Endodermal cell (in vitro differentiated cells): ENCODE measurements at places on chromosomes 12 and 14. TPM values are rescaled to one million over a fixed set of nuclear protein-coding genes. Genes with fewer than 3 reads are reported as not detected.
A peak's percentile ranks its signal among the peaks of the same experiment; 100 is the strongest.

RNFT2 gene
- 27.0 to 51.2 TPM (median 47.7 TPM) in 3 replicates for total RNA-seq

GRCh38 chr14:95268350-95268749, 51.4 kb downstream of the CLMN start:
- DNase-seq = no peak

TBX3 gene
- 57.9 and 80.8 TPM in 2 replicates for total RNA-seq

DNA sequence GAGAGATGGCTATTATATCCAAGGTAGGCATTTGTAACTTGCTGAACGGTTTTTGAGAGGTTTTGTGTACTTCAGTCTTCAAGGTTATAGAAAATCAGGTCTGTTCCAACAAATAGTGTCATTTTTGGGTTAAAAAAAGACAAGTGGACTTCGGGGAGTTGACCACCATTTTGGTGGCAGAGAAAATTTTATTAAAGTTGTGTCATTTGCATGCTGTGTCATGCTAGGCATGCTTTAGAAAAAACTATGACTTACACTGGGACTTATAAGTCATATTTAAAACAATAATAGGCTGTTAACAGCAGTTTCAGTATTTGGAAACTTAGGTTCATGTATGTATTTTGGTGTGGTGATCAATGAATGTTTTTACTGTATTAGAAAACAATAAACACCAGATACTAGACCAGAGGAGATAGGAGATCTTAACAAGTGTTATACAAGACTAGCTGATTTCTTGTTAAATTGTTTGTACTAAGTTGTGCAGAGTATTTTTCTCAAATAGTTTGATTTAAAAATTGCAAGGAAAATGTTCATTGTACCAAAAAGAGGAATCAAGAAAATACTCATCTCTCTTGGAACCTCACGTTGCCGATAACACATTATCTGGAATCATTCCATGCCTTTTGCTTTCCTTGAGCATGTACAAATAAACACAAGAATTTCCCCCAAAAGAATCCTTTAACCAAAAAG, 1.4 kb downstream of the RAN start:
- DNase-seq = no peak

SPTB gene
- total RNA-seq = 0.77 TPM in 2 replicates

SNRPF gene
- 44.1 to 66.5 TPM (median 65.9 TPM) in 3 replicates for total RNA-seq

DNA sequence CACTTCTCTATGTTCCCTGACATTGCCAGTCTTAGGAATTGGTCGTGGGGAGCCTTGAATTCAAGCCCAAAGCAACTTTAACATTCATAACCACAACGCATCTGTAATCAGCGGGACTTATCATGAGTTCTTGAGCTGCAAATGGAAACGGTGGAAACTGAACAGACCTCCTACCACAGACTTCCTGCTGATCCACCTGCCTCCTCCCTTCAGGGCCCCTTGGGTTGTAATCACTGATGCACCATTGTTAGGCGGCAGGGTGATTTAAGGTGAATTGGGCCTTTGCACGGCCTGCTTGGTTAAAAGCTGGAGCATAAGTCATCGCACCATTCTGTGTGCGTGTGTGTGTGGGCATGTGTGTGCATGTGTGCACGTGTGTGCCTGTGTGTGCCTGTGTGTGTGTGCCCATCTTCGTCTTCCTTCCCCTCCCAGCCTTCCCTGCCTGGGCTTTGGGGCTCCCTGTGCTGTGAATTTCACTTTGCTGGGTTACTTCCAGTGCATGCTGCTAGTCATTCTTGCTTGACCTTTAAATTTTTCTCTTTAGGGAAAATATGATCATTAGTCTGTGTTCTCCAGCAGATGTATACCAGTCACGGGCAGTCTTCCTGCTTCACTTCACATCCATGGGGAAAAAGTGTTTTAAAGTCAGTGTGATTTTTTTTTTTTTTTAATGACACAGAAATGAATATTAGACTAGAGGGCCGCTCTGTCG, 29.1 kb downstream of the CHST11 start:
- DNase-seq = no peak

- DNase-seq = no peak
Observed at GRCh38 chr14:101192661-101193000, 289.1 kb upstream of the RTL1 start.

DNA sequence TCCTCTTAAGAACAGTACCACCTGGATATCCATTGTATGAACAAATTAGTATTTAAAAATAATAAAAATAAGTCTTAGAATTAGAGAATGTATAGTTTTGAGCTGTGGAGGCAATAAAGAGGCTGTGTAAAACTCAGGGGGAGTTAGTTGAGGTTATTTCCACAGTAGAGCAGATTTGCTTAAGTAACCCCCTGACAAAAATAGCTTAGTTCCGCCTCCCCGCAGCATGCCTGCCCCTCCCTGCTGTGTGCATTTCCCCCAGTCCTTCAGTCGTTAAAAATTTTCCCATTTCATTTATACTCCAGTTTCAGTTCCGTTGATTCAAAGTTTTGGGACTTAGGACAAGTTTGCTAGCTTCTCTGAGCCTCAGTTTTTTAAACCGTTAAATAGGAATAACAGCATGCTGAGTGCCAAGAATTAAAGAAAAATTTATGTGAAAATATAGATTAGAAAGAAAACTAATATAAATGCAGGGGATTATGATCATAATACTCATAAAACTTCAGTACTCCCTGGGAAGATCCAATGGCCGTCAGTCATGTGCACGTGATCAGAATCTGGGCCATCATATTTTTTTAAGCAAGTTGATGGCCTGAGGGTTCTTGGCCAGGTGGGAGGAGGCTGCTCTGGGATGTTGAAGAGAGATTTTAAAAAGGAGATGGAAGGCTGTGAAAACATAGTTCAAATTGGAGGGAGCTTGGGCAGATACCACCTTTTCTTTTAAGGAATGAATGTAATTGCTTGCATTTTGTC, 14.5 kb upstream of the SLC38A2 start:
- DNase-seq = peak; percentile 76

DNA sequence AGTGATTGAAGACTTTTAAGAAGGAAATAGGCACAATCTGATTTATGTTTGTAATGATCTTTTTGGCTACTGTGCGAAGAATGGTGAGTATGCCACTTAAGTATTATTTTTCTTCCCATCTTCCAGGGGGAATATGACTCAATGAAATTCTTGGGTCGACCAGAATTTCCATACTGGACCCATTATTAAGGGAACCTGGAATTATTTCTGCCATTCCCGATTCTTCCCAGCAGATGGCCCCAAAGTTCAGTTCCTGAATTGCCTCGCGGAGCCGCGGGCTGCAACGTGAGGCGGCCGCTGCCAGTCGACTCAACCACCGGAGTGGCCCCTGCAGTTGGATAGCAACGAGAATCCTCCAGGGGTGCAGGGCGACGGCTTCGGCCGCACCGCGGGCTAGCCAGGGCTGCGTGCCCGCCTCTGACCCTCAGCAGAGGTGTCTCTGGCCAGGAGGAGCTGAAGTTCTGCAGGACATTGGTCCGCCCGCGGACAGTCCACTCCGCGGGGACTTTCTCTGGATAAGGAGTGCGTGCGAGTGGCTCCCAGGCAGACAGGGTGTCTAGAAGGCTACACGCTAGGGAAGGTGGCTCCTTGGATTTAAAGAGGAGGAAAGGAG, 628 bp upstream of the TSHR start:
- peak; percentile 94 for DNase-seq

DNA sequence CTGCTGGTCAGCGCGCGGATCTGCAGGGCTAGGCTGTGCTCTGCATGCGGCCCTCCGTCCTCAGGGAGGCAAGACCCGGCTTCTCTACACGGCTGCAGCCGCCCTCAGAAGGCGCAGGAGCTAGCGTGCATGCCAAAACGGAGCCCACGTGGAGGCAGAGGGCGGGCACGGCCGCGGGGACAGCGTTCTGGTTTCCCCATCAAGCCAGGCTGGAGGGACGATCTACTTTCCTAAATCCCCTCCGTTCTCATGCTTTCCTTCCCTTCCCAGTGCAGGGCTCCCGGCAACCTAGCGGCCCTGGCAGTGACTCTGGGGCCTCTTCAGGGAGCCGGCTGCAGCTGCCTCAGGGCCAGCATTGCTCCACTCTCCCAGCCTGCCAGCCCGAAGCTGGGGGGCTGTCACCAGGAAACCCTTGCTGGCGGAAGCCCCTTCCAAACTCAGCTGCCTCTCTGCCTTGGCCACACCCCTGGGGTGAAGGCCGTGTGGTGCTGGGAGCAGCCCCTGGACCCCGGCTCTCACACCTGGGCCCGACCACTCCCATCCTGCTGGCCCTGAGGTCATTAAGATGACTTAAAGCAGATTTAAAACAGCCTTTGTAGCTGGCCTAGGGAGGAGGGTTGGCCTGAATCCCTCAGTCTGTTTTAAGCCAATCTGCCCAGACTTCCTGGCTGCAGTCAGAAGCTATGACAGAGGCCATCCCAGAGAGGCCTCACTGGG, 9.2 kb upstream of the GOLGA3 start:
- no peak for DNase-seq

DNA sequence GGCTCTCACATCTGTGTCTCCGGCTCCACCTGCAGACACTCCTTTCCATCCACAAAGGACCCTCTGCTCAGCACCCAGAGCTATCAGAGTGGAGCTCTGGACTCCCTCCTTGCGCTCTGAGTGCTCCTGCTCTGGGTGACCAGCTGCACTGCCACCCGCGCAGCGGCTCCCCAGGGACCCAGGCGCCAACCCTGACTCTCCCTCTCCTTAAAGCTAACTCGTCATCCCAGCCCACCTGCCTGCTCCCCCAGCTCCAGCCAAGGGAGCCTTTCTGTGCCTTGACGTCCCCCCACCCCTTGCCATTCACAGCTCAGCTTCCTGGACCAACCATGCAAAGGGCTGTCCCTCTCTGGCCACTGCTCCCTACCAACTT, 99.0 kb downstream of the SETD3 start:
- DNase-seq = peak; percentile 40

GRCh38 chr12:92634730-92635129, 68.1 kb upstream of the PLEKHG7 start:
- no peak for DNase-seq

DNA sequence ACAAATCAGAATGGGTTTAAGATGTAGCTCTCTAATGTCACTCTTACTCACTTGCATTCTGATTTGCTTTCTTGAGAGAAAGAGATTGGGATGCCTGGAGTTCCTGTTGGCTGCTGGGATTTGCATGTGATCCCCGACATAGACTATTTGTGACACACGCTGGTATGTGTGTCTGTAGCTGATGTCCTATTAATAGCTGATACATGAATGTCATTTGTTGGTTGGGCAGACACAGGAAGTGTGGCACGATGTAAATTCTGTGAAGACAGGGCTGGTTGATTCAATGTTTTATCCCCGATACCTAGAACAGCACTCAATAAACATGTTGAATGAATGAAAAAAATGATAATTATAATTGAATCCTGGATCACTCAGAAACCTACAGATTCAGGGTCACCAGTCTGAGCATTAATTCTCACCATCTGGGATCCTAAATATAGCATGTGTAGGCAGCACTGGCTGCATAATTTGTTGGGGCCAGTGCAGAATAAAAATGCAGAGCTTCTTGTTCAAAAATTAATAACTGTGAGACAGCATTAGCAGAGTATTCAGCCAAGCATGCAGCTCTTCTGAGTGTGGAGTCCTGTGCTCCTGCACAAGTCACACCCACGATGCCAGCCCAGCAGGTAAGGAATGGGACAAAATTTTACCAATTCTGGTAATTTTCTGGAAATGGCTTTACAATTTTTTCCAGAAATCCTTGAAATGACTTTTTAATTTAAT, 35.5 kb upstream of the SOCS2 start:
- peak; percentile 43 for DNase-seq

DNA sequence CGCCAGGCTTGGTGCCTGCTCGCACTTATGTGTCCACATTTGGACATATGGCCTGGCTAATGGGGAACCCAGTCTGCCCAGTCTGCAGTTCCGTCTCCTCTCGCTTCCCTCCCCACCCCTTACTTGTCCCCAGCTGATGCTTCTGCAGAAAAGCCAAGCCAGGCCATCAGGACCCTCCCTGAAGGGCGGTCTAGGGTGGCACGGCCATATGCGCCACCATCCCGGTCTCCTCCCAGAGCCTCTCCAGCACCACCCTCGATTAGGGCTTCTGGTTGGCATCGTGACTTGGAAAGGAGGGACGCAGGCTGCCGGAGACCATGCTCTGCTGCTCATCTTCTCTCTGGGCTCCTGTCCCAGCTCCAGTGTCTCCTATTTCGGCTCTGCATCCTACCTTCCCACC, 54.6 kb downstream of the CALM1 start:
- DNase-seq = no peak

DNA sequence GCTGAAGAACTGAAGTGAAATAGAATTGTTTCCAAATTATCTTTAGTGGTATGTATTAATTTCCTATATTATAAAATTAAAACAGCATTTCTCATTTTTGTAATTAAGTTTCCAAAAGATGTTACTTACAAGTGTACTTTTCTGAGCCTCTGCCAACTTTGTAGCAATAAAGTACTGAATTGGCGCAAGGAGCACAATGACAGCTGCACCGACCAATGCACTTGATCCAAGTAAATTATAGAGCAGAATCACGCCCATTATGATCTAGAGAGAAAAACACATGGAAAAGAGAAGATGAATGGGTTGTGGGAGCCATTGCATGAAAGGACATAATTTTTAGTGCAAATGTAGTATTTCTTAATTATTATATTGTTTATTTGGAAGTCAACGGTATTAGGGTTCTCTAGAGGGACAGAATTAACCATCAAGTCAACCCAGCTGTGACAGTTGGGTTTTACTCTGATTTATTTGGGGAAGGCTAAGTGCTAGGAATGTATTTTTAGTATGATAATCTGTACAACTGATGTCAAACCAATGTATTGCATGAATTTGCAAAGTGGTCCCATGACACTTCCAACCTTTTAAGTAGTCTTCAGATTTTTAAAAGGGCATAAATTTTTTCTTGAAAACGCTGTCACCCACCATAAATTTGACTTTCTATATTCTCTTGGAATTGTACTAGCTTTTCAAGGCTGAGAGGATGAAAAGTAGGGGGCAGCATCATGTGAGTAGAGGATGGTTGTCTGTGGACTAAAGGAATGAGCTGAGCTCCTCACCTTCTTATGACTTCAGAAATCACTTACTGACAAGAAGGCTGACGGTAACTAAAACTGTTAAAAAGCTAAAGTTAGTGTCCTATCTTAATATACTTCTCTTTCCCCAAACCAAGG, 33.0 kb downstream of the ABCC9 start:
- DNase-seq = no peak

- no peak for DNase-seq
Observed at GRCh38 chr14:68421116-68421515, 371.8 kb downstream of the ZFP36L1 start.

DNA sequence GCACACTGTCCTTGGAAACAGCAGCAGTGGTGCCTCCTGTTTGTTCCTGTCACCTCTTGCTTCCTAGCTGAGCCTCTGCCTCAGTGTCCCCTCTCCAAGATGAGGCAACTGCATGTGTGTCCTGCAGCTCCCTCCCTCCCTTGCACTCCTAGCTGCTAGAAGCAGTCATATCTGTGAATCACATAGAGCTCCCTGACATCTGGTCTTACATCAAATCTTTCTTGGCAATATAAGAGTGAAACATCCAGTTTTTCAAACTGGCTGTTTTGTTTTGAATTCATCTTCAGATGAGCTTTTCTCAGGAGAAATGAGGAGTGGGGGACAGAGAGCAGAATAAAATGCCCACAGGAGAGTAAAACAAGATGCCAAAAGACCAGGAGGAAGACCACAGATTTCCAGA, 103.7 kb downstream of the VCPKMT start:
- no peak for DNase-seq

POLE2 gene
- 12.6 to 33.6 TPM (median 29.6 TPM) in 3 replicates for total RNA-seq

GRCh38 chr14:105095236-105095805, 30.1 kb upstream of the GPR132 start:
- DNase-seq = no peak

IGF1 gene
- not detected in 2 replicates for total RNA-seq

- DNase-seq = peak; percentile 31
Observed at GRCh38 chr14:104316121-104316722, 177.8 kb downstream of the KIF26A start.

- no peak for DNase-seq
Observed at GRCh38 chr12:27190761-27191160, 53.3 kb upstream of the STK38L start.

- no peak for DNase-seq
Observed at GRCh38 chr12:103813949-103814348, 27.1 kb downstream of the NT5DC3 start.
